ENCODE measurements at places on chromosomes 7 and 10. TPM values are rescaled to one million over a fixed set of nuclear protein-coding genes. Genes with fewer than 3 reads are reported as not detected.

The TRIM50 gene
- 0.25 TPM for polyA plus RNA-seq

The GNA12 gene
- 121 TPM for polyA plus RNA-seq

The UBE2D4 gene
- 8.8 TPM for polyA plus RNA-seq

The SLC26A4 gene
- polyA plus RNA-seq, result not detected

The SFTPD gene
- polyA plus RNA-seq, result 0.20 TPM
